Gastroesophageal sphincter (tissue), 4 donors: ENCODE measurements at places on chromosomes 12 and 14.

DNA sequence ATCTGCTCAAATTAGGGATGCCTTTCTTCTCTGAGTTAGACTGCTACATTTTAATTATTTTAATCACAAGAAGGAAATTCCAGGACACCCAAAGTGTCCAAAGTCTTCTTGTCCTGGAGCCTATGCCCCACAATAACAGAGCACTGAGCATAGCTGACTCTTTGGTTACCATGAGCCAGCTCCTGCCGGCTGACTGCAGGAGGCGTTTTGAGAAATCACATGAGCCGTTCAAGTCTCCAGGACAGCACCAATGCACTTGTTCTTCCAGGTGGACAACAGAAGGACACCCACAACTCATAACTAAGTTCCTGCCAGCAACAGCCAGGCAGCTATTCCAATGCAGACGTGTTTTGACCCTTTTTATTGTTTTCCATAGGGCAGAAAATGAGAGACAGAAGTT, 46.0 kb upstream of the SRSF5 start:
- peaks cover 36% of the 10 kb centered on the region for H3K4me1 ChIP-seq
- H3K4me3 ChIP-seq = no peak overlapping the region
- ATAC-seq = no peak
- no peaks in the 10 kb centered on the region for H3K27me3 ChIP-seq

DNA sequence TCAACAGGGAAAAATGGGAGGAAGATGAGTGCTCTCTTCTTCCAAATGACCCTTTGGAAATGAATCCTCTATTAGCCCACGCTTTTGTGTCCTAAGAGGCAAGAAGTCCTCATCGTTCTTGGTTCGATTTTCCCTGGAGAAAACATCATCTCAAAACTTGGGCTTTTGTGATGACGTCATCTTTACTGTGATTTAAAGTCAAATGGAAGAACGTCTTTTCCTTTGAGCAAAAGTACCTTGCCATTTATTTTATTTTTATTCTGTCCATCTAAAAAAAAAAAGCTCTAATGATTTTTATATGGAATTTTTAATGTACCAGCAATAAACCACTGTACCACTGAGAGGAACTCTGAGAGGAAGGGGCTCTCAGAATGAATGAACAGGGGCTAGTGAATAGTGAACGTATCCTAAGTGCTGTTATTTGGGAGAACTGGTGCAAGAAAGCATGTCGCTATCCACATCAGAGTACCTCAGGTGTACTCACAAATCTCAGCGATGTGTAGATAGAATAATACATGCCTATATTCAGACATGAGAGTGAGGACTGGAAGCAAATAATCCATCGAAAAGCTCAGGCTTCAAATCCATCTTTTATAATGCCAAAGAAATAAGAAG, 124.8 kb downstream of the HMGA2 start:
- H3K27me3 ChIP-seq = peaks cover 13% of the 10 kb centered on the region
- H3K4me1 ChIP-seq = peaks cover 14% of the 10 kb centered on the region
- ATAC-seq = no peak
- no peaks in the 10 kb centered on the region for H3K36me3 ChIP-seq
- H3K27ac ChIP-seq = no peak overlapping the region

DNA sequence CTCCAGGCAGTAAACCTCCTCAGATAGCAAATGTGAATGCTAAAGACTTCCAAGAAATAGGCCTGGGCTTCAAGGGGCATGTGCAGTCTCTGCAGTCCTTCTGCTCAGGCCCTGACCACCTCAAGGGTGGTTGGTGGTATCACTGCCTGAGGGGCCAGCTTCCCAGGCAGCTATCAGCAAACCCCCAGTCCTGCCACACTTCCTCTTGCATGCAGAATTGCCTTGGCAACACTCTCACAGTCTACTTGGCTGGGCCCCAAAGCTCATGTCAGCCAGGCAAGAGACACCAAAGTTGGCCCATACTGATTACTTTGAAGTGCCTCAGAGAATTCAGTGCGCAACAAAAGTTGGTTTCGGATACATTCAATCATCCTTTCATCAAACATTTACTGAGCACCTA, 3.5 kb upstream of the ASB8 start:
- ATAC-seq = no peak
- no peak overlapping the region for H3K4me3 ChIP-seq
- H3K27ac ChIP-seq = no peak overlapping the region
- peaks cover 18% of the 10 kb centered on the region for H3K27me3 ChIP-seq
- no peaks in the 10 kb centered on the region for H3K36me3 ChIP-seq

- H3K36me3 ChIP-seq = no peaks in the 10 kb centered on the region
- no peak overlapping the region for H3K27ac ChIP-seq
- H3K4me3 ChIP-seq = no peak overlapping the region
These were observed 87.0 kb upstream of the VRK1 start for GRCh38 chr14:96710060-96710666.

DNA sequence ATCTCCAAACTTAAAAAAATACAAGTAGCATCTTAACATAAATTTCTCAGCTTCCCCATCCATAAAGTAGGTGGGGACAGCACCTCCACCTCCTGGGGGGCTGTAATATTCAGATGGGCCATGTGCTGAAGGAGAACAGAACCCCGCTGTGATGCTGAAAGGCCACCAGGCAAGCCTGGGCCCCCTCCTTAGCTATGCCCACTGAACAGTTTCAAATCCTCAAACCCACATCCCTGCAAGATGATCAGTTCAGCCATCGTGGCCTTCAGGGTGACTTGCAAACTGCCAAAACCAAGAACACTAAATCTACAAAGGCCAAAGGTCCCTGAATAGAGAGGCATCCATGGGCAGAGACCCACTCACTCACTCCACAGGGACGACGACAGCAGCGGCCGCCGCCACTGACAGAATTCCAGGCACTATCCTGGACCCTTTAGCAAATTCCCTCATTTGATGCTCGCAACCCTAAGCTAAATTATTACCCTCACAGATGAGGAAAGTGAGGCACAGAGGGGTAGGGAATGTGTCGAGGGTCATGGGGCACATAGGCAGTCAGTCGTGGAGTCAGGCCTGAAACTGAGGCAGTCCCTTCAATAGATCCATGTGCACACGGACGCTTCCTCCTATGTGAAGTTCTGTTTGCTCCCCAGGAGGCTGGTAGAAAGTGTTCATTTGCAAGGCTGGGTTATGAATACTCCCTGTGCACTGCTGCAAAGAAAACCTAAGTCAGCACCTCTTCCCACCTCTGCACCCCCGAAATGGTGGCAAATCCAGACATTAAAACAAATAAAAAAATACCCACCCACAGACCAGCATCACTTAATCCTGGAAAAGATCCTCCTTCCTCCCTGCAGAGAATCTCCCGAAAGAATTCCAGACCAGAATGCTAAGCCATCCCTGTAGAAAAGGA, 5.9 kb downstream of the ITPK1 start:
- H3K36me3 ChIP-seq = no peaks in the 10 kb centered on the region
- H3K27ac ChIP-seq = no peak overlapping the region
- H3K4me1 ChIP-seq = peaks cover 97% of the 10 kb centered on the region
- no peaks in the 10 kb centered on the region for H3K27me3 ChIP-seq
- H3K4me3 ChIP-seq = no peak overlapping the region
